Mesenchymal stem cell (in vitro differentiated cells and primary cell): ENCODE measurements at places on chromosomes 7 and 10.

- no peak for DNase-seq
Observed at GRCh38 chr7:97005183-97006054, at the start of gene DLX6. TSS of gene DLX6 (plus strand) at chr7:97005553. CDS start at chr7:97005978, 425 bp downstream.

GRCh38 chr10:113094114-113094486, 144.1 kb downstream of the TCF7L2 start:
- DNase-seq: peak; percentile 64

DNA sequence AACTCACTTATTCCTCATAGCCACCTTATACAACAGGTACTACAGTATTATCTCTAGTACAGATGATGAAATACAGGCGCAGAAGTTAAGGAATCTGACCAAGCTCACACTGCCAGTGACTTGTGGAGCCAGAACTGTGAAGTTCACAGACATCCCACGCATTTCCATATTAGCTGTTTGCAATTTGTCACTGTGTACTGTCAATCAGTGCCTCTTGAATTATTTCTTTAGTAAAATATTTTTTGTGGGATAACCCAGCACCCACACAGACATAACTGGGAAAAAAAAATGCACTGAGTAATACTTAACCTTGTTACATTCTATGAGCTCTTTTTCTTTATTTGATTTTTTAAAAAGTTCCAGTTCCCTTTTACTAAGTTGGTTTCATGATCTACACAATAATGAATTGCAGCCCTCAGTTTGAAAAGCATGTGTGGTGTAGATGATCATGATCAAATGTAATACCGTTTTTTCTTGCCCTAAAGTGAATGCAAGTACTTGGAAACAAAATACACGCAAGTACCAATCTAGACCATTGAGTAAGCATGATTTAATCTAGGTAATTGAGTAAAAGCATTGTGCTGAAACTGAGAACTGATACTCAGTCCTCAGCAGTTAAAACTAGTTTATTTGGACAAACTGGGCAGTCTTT, 14.1 kb downstream of the CUL1 start:
- no peak for DNase-seq

GRCh38 chr10:74187237-74187636, 36.2 kb downstream of the ADK start:
- DNase-seq: peak; percentile 18

- DNase-seq: no peak
Observed at GRCh38 chr10:102492983-102493382, 9.5 kb downstream of the ACTR1A start.

- peak; percentile 72 for DNase-seq
Observed at GRCh38 chr10:87671139-87671815, 11.6 kb downstream of the PAPSS2 start.

DNA sequence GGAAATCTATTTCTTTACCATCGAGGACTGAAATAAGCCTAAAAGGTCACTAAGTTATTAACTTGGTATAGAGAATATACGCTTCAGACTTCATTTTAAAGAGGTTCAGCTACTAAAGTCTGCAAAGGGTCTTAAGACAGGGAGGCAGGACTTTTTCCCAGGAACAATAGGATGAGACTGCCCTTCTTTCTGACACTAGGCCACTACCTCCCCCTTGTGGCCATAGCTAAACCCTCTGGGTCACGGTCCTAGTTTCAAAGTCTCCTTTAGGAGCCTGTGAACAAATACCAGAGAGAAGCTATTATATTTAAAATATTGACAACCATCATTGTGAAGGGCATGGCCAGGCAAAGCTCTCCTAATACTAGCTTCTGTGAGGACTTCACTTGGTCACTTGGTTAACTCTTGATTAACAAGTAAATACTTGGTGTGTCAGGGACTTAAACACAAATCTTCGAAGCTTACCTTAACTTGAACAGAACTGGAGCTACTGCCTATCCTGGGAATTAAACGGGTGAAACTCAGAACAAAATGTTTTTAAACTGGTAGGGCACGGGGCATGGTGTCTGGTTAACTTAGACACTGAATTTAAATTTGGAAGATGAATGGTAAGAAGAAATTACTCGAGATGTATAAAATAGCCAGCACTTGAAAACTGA, 75.6 kb downstream of the CCDC6 start:
- peak; percentile 61 for DNase-seq
